ENCODE measurements at places on chromosomes 13 and 19.

DNA sequence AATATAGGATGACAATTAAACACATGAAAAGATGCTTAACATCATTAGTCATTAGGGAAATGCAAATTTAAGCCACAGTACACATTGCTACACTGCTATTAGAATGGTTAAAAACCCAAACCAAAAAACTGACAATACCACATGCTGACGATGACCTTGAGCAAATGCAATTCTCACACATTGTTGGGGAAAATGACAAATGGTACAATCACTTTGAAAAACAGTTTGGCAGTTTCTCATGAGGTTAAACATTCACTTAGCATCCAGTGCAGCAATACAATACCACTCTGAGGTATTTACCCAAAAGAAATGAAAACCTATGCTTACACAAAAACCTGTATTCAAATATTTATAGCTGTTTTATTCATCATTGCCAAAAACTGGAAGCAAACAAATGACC, 11.3 kb downstream of the FLT3 start:
- no peak for DNase-seq

DNA sequence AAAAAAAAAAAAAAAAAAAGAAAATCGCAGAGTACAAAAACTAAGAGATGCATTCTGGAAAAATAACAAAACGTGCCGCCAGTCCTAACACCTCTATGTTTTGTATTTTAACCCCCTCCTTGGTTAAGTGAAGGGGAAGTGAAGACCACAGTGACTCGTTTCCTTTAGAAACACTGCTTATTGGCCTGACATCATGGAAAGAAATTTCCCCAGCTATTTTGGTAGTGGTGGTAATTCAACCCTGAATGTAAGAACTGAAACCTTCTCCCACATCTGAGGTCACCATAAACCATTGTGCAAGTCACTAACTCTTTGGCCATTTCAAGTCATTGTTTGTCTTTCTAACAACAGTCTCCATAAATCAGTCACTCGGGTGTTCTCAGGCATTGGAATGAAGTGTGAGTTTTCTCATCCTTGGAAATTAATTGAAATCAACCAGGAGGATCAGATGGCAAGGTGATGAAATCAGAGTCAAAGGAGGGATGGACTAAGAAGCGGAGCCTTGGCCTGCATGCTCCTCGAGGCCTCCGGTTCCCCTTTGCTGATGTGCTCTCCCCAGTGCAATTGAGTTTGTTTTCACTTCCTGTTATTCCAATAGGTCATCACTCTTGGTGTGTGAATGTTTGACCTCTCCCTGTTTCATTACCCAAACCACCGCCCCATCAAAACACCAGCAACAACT, 443.9 kb downstream of the FGF9 start:
- DNase-seq: no peak

- no peak for DNase-seq
Measured at GRCh38 chr13:60707878-60708277, 310.9 kb downstream of the TDRD3 start.

DNA sequence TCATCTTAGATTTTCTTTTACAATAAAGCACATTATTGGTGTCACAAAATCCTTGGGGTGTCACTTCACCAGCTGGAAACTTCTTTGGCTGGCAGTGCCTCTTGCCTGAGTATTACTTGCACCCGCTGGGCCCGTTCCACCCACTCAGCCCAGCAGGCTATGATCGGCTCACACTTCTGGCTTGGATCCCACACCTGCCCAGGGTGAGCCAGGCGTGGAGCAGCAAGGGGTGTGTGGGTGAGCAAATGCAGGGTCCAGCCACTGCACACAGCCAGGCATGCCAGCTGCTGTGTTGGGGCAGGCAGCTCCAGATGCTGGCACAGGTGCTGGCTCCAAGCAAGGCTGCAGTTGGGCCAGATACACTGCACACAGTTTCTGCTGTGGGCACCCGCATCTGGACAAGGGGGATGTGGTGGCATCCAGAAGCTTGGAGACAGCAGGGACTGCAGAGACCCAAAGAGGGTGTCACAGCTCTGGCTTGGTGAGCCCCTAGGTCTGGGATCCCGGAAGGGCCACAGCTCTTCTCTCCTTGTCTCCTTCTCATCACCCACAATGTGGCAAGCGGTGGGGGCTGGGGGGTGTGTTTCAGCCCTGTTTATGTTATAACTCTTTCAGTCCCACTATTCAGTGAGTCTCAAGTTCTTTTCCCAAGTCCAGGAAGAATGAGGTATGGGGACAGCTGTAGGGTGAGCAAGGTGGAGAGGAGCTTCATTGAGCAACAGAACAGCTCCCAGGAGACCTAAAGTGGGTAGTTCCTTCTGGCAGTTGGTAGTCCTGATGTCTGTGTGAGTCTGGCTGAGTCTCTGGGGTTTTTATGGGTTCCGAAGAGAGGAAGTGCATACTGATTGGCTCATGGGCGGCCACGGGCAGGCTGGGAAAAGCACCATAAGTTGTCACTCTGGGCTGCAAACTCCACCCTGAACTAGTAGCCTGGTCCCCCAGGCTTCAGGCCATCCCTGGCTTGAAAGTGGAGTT, 25.3 kb upstream of the TBC1D4 start:
- no peak for DNase-seq

- DNase-seq: no peak
Measured at GRCh38 chr19:30066781-30067759, 125.0 kb downstream of the URI1 start.

DNA sequence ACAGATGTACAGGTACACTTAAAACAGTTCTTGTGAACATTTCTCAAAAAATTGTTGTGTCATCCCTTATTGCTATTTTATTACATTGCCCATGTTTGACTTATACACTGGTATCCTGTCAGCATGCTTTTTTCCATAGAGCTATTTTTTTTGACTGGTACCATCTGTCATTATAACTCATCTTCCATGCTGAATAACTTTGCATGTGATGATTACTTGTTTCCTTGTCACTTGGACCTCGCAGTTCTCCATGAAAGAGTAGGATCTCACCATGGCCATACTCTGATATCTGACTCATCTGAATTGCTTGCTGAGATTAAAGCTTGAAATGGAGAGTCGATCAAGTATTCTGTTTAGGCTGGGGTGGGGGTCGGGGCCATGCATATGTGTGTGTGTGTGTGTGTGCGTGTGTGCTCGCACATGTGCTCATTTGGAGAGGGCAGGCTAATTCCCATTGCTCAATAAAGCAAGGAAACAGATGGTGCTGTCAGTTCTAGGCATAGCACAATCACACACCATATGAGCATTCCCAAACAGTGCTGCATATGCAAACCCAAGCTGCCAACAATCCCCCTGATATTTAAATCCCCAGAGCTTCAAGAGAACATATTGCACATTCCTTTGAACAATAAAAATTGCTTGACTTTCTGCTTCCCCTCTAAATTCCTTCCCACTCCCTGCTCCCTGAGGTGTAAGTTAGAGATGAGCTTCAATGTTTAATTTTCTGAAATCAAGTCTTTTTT, 62.9 kb downstream of the NHLRC3 start:
- no peak for DNase-seq

GRCh38 chr13:68813180-68813796, 1294.3 kb upstream of the ATXN8OS start:
- DNase-seq: no peak

- no peak for DNase-seq
Measured at GRCh38 chr19:33631609-33631973, 9.8 kb downstream of the CHST8 start.

DNA sequence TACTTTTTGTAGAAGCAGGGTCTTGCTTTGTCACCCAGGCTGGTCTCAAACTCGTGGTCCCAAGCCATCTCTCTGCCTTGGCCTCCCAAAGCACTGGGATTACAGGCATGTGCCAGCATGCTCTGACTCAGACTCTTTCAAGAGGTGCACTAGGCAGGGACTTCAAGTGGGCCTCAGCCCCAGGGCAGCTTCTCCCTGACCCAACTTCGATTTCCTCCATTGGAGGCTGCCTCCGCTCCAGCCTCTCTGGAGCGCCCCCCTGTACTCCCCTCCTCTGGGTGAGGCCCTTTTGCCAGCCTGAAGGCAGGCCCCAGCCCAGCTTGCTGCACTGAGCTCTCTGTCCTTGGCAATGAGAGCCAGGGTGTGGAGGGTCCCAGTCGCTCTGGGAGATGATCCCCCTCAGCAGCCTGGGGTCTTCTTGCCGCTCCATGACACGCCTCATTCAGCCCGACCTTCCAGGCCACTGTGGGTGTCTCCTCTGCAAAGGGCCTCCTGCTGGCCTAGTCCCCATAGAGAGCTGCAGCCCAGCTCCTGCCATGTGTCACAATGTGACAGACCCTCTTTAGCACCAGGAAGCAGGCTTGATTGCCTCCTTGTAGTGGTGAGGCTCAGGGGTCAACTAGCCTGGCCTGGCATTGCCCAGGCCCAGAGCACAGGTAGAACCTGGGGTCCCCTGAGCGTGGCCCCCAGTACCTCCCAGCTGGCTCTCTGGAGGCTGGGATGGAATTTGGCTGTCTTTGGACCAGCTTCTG, 16.4 kb downstream of the CARM1 start:
- DNase-seq: no peak

GRCh38 chr19:8484331-8484894, 18.0 kb downstream of the PRAM1 start:
- no peak for DNase-seq

- DNase-seq: no peak
Measured at GRCh38 chr19:38062959-38063761, 156.2 kb downstream of the SIPA1L3 start.

DNA sequence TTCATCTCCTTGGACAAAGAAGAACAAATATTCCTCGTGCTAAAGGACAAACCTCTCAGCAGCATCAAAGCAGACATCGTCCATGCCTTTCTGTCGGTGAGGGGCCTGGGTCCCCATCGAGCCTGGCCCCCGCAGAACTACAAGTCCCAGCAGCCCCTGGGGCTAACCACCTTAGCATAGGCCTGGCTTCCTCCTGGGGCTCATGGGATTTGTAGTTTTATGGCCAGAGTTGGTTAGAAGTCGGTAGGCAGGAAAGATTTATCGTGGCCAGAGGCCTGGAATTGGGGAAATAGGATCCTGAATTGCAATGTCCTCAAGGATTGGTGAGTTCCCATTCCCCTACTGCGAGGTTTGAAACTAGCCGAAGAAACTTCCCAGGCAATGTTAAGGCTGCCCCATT, 19.6 kb downstream of the TMEM150B start:
- no peak for DNase-seq

- no peak for DNase-seq
Measured at GRCh38 chr19:1918975-1919374, 13.8 kb downstream of the ADAT3 start.

DNA sequence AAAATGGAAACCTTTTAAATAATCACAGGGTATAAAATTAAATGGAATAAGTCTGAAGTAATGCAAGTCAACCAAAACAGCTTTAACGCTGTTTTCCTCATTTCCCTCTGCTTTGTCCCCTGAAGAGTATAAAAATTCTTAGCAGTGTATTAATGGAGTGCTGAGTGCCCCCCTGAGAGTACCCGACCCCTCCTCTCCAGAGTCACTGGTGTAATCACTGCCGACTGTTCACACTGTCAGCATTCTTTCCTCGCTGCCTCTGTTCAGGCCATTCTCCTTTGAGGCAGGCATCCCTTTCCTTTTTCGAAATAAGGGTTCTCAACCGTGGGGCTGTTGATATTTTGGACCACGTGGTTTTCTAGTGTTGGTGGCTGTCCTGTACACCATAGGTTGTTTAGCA, 146.9 kb upstream of the SLC10A2 start:
- DNase-seq: no peak

DNA sequence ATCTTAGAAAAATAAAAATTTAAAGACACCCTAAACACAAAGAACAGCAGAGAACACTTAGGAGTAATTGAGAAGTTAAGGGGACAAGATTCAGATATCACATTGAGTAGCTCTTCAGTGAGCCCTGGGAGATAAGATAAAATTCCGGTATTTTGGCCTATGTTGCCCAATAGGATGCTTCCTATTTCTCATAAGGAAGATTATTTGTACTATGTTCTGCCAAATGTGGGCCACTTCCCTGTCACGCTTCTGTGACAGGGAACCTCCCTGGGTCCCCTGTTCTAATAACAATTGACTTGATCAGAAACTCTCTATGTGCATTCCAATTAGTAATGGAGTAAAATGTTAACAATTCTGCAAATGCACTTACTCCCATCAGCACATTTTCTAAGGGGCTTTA, 310.7 kb downstream of the MYO16 start:
- DNase-seq: no peak

DNA sequence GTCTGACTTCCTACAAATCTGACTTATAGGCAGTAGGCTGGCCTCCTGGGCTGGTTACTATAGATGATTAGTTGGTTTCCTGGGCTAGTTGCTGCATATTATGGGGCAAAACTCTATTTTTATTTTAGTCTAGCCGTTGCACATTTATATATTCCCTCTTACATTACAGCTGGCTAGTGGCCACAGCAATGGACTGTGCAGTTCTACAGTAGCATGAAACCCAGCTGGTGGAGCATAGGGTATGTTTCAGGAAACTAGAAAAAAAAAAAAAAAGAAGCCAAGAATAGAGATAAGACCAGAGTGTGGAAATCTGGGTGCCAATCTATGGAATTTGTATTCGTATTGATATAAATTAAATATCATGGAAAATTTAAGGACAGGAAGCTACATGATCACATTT, 304.4 kb upstream of the NBEA start:
- DNase-seq: no peak

GRCh38 chr13:95296326-95296925, 4.8 kb downstream of the ABCC4 start:
- DNase-seq: no peak

GRCh38 chr13:40047322-40047771, 391.9 kb downstream of the COG6 start:
- DNase-seq: no peak

DNA sequence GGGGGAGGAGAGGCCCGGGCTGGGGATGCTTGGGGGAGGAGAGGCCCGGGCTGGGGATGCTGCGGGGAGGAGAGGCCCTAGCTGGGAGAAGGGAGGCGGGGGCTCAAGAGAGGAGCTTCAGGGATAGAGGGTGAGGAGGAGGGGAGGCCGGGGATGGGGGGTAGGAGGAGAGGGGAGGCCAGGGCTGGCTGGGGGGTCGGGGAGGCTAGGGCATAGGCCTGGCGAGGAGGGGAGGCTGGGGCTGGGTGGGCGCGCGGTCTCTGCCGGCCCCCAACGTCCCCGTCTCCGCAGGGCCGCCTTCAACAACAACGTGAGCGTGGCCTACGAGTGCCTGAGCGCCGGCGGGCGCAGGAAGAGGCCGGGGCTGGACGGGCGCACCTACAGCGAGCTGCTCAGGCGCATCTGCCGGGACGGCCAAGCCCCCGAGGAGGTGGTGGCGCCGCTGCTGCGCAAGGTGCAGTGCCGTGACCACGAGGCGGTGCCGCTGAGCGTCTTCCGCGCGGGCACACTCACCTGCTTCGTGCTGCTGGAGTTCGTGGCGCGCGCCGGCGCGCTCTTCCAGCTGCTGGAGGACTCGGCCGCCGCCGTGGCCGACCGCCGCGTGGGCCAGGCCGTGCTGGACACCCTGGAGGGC, 11.4 kb downstream of the TPGS1 start:
- no peak for DNase-seq
